ENCODE measurements at places on chromosomes 11 and 22.

DNA sequence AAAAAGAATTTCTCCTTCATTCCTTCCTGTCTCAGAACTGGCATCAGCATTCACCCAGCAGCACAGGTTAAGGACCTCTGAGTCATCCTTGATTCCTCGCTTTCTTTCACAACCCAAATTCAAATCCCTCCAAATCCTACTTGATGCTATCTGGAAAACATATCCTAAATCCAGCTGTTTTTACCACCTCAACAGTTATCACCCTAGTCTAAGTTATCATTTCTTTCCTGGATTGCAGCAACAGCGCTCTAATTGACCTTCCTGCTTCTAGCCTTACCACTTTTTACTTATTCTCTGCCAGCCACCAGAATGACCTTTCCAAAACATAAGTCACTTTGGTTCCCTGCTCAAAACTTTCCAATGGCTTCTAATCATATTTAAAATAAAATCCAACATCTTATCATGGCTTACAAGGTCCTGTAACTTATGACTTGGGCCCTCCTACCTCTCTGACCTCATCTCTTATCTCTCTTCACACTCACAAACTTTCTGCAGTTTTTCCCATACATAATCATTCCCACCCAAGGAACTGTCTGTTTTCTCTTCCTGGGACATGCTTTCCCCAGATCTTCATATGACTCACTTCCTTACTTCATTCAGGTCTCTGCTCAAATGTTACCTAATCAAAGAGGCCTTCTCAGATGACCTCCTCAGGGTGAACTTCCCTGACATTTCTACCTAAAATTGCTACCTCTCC is 119.4 kb downstream of the TTC28 start:
- no peak for DNase-seq

DNA sequence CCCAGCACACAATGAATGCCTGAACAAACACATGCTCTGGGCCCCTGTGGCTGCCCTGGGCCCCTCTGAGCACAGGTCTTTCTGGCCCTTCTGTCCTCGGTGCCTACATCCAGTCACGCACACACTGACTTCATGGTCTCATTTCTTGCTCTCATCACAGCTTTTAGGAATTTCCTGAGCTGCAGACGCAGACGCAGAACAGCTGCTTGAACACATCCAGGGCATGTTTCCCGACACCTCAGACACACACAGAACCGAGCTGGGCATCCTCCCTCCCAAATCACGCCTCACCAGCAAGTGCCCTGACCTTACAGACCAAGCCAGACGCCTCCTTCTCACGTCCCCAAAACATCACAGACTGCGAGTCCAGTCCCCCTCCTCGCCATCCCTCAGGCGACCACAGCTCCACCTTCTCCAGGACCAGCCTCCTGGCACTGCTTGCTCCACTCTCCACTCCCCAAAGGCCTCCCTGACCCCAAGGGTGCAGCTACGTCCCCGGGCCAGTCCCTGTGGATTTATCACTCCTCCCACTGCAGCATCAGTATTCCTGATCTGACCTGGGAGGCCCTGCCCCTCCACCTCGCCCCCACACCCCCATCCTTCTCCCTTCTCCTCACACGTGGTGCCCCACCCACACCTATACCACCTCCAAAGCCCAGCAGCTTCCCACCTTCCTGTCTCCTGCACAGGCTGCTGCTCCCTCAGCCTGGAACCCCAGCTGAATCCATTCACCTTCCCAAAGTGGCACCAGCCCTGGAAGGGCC is 12.9 kb downstream of the SIRT3 start:
- no peak for DNase-seq

DNA sequence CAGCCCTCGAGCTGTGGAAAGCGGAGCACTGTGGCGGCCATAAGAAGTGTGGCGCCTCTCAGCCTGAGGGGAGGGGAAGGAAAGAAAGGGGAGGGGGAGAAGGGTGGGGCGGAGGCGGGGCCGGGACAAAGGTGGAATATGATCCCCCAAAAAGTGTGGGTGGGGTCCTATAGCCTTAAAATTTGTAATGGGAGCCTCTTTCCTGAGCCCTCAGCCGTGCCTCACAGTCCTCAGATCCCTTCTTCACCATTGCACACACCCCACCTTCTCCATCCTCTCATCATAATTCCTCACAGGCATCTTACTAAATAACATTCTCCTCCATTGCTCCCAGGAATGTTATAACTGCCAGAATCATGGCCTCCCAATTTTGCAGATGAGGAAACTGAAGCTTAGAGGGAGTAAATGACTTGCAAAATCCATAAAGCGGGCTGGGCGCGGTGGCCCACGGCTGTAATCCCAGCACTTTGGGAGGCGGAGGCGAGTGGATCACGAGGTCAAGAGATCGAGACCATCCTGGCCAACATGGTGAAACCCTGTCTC is 600 bp upstream of the RAB6A start:
- no peak for DNase-seq

DNA sequence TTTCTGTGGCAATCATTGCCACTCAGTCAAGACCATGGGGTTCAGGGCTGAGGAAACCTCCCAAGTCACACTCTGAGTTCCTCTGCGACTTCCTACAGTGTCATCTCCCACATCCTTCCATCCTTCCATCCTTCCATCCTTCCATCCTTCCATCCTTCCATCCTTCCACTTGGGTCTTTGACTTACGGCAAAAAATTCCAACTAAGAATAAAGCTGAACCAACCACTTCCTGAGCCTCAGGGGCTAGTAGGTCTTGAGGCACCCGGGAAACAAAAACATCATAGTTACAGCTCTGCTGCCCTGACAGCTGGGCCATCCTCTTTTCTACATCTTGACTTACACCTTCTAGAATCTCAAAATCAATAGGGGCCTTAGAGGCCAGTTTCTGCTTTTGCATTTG is 32.1 kb downstream of the EHF start:
- DNase-seq: no peak

DNA sequence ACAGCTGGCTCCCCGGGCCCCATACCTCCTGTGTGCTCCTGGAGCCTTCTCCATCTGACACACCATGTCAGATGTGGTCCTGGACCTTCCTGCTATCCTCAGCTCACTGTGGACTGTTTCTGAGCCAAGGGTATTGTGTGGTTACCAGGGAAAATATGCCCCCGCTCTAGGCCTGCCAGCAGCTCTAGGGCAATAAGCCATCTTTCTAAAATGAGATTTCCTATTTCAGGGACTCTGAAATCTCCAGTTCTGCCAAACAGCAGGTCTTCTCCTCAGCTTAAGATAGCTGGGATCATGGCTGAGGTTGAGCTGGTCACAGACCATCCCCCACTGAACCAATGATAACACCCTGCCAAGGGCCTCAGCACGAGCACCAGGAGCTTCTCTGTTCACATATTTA is 227.6 kb downstream of the ST3GAL4 start:
- no peak for DNase-seq

- no peak for DNase-seq
Measured at GRCh38 chr22:44193535-44193891, 12.8 kb downstream of the PARVG start.

GRCh38 chr11:1744137-1744886 is 6.1 kb downstream of the IFITM10 start:
- DNase-seq: no peak

Data from CD4-positive, alpha-beta T cell treated with Interleukin-21 for 1 hour (primary cell).